ENCODE measurements at places on chromosomes 7 and 10.

DNA sequence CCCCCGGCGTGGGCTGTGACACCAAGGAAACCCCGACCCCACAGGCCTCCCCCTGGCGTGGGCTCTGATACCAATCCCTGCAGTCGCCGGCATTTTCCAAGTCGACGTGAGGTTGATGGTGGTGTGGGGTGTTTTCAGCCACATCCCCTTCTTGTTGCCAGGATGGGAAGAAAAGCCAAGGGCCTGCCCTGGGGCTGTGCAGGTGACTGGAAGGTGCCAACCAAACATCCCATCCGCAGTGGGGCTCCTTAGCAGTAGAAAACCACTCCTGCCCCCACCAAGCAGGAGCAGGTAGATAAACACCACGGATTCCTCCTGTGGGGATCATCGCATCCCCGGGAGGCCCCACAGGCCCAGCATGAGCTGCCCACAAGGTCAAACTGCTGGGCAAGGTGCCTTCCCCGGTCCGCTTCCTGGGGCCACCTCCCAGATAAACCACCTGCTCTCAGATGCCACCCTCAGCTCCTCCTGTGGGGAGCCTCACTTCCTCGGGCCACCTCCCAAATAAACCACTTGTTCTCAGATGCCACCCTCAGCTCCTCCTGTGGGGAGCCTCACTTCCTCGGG lies 88.5 kb upstream of the DIP2C start:
- no peak for DNase-seq

DNA sequence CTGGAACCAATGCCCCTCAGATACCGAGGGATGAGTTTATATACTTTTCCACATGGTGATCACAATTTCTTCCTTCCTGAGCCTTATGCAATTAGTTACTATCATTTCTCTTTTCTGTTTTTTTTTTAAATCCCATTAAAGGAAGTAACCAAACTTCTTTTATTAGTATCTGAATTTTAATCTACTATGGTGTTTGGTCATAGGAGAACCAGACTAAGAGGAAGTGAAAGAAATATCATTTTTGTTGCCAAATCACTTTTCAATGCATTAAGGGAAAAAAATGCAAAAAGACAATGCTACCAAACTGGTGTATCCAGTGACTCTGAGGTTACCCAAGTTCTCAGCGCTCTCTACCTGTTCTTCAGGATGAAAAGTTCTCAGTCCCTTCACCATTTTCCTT lies 167.7 kb downstream of the NXPH1 start:
- no peak for DNase-seq

DNA sequence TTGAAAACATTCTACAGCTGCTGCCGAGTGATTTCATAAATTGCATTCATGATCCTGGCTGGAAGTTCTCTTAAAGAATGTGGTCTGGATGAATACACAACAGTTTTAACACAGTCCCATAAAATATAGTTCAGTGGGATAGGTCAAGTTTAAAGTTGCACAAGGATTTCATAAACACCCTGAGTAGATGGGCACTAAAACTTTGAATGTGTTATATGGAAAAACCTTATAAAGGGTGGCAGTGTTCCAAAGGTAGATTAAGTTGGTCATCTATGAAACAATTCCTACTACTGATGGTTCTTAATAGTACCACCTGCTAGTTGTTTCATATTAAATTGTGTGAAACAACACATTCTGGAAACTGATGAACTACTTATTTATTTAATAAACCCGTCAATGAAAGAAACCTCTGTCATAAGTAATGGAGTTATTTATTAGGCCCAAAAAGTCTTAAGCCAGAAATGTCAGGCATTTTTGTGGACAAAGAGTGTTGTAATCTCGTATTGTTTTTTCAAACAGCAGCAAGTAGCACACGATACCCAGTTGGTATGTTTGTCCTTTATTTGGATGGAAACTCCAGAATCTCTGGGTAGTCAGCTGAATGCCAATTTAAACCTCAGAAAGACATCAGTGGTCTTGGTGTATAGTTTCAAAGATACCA lies 14.3 kb upstream of the RPA3 start:
- DNase-seq: no peak

DNA sequence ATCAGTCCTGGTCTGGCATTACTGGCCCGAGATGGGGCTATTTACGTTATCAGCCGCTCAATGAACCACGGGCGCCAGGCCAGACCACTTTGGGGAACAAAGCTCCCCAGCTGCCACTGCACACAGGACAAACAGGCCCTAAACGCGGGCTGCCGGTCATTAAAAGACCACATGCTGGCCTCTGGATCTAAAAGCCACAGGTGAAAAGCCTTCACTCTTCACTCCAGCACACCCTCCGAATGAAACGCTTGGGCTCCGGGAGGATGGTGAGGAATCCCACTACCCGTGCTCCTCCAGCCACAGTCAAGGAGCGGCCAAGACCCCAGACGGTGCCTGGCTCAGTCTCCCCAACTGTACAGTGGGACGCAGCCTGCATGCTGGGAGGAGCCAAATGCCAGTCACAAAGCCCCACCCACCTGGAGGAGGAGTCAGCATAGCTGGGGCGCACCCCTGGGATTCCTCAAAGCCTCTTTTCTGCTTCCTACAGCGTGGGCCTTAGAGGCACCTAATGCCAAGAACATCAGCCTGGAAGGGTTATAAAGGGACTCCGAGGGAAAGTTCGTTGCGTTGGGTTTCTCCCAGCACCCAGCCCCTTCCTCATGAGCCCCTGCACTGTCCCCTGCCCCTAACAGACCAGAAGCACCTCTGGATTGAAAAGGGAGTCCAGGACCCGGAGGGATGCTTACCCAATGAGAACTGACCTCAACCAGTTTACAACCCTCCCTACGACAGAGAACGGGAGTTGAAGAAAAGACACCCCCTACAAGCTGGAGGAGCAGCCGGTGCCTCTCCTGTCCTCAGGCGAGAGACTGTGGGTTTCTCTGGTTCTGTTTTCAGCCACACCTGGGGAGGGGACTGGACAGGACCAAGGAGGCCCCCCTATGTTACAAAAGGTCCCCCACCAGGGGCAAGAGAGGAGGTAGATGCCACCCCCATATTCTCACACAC lies 4.7 kb downstream of the PDGFA start:
- no peak for DNase-seq

DNA sequence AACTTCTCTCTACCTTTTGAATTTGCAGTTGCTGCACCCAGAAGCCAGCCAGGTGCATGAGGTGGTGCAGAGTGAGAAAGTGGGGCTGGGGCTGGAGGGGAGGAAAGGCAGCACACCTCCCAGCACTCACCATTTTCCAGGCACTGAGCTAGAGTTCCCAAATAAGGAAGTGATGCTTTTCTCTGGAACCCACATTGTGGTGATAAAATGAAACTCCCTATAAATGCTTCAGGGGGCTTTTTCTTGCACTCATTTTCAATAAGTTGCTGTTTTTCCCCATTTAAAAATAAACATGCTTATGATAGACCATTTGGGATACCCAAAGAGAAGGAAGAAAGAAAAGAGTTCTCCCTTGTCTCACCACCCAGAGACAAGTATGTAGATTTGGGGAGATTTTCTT lies 42.8 kb upstream of the TNS3 start:
- no peak for DNase-seq

GRCh38 chr10:87643920-87644319 lies 15.8 kb upstream of the PAPSS2 start:
- DNase-seq: no peak

DNA sequence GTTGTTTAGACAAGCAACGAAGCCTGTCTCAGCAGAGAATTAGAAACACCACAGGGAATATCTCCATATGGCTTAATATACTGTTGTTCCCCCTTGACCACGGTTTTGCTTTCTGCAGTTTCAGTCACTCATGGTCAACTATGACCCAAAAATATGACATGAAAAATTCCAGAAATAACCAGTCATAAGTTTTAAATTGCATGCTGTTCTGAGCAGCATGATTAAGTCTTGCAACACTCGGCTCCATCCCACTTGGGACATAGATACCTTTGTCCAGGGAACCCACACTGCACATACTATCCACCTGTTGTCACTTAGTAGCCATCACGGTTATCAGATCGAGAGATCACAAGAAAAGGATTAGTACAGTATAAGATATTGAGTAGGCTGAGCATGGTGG lies 60.7 kb upstream of the FOXK1 start:
- no peak for DNase-seq

DNA sequence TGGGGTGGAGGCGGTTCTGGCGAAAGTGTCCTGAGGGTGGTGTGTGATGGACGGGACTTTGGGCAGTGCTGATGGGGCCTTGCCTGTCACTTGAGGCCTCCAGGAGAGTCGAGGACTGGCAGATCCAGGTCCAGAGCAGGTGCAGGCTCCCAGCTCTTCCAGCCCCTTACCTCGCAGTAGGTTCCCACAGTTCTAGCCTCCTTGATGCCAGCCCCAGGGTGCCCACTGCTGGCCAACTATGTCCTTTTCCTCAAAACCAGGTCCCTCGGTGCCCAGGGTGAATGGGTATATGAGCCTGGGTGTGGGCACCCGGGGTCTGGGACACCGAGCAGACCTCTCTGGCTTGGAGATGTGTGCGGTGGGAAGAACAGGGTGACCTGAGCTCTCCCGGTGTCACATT lies 8.3 kb downstream of the FAM20C start:
- DNase-seq: no peak

DNA sequence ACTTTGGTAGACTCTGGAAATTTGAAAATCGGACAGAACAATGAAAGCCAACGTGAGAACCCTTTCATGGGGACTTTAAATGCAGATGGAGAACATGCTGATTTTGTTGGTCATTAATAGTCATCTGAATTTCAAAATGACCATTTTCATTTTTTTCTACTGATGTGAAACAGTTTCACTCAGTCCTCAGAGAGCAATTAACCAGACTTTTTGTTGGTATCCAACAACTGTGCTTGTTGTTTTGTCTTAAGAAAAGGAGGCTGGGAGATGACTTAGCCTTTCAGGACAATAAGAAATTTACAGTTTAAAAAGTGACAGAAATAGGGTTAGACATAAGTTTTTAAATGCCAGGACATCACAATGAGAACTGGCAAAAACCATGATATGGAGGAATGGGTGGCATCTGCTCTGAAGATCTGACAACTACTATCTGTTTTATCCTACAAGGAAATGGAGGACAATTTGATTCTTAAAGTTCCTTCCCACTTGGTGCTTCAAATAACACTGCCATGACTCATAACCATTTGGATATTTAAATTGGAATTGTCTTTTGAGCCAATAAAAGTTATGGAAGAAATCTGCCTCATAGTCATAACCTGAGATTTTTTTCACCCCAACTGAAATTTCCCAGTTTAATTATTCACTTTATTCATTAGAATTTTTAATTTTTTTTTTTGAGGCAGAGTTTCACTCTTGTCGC lies 87.2 kb upstream of the HPS1 start:
- DNase-seq: no peak

DNA sequence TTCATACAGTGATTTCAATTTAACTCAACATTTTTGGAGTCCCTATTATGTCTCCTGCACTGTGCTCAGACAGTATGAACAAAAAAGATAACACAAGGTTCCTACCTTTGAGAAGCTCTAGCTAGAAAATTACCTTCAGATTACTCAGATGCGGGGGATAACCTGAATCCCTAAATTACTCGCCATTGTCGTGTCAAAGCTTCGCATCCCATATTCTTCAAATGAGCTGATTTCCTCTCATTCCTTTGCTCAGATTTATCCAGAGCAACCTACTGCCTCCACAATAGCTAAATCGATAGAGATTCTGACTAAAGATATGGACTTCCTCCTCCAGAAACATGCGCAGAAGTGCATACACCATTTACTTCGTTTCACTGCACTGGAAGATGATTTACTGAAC lies 42.6 kb downstream of the ZNF800 start:
- no peak for DNase-seq

GRCh38 chr7:42226354-42226941 lies 10.6 kb downstream of the GLI3 start:
- DNase-seq: no peak

DNA sequence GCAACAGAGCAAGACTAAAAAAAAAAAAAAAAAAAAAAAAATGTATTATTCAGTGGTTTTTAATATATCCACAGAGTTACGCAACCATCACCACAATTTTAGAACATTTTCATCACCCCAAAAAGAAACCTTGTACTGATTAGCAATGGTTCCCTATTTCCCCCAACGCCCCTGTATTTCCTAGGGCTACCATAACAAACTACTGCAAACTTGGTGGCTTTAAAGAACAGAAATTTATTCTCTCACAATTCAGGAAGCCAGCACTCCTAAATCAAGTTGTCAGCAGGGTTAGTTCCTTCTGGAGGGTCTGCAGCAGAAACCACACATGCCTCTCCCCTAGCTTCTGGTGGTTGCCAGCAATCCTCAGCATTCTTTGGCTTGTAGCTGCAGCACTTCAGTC lies 5.9 kb upstream of the NUP42 start:
- DNase-seq: no peak

GRCh38 chr7:520503-521161 lies 986 bp upstream of the PDGFA start:
- DNase-seq: no peak

DNA sequence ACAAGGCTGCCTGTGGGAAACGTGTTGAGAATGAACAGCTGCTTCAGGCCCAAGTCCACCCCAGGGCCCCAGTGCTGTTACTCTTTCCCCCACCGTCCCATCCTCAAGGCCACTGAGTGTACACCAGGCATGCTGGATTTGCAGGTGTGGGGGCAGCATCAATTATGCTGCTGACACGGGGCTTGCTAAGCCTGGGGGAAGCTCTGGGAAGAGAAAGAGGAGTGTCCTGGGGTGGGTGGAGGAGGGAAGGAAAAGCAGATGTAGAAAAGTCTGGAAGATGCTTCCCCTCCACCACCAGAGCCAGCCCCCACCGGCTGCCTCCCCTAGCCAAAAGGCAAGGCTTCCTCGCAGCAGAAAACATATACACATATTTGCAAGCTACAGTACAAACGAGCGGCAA lies 153.9 kb downstream of the CDH23 start:
- no peak for DNase-seq

DNA sequence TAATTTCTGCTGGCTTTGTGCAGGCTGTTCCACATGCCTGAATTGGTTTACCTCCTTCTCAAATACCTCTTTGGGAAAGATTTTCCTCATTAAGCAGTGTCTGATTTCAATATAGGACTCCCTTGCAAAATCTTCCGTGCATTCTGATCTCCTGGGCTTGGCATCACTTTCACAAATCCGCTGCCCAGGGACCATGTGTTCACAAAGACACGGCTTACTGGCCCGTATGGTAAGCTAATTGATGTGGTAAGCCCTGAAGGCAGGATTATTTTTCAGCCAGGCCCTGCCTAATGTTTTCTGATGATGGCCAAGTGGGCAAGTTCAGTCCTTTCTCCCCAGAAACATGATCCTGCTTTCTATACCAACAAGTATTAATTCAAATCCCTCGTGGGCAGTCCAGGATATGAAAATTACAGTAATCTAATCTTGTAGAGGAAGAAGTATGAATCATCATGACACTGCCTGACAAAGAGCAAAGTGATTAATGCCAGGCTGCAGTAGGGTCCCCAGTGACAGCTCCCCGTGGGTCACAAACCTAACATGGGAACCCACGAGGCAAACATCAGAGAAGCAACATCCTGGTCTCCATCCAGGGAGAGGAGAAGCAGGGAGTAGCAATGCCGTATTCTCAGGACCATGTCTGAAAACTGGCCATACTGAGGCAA lies 11.6 kb upstream of the SVIL start:
- no peak for DNase-seq

GRCh38 chr10:47111329-47111862 lies 188.6 kb upstream of the GDF10 start:
- no peak for DNase-seq

Data from NCI-H187 (cell line).